Effector memory CD8-positive, alpha-beta T cell (primary cell): ENCODE measurements at places on chromosomes 12 and 14.

GRCh38 chr12:44127966-44128710 lies 292.3 kb downstream of the TMEM117 start:
- no peak for DNase-seq
- no peak overlapping the region for H3K27ac ChIP-seq
- H3K4me3 ChIP-seq: no peak overlapping the region
- no peaks in the 10 kb centered on the region for H3K27me3 ChIP-seq
- no peaks in the 10 kb centered on the region for H3K36me3 ChIP-seq
- H3K4me1 ChIP-seq: peaks cover 6% of the 10 kb centered on the region

GRCh38 chr14:104115131-104115600 lies 23.2 kb upstream of the KIF26A start:
- H3K27ac ChIP-seq: no peak overlapping the region
- H3K27me3 ChIP-seq: peaks cover 50% of the 10 kb centered on the region
- DNase-seq: no peak
- peak overlapping the region; percentile 58 for H3K4me3 ChIP-seq
- no peaks in the 10 kb centered on the region for H3K36me3 ChIP-seq

GRCh38 chr12:31736472-31736871 lies 7.7 kb upstream of the AMN1 start:
- peaks cover 14% of the 10 kb centered on the region for H3K4me1 ChIP-seq
- DNase-seq: no peak
- no peak overlapping the region for H3K4me3 ChIP-seq
- H3K36me3 ChIP-seq: peaks cover 9% of the 10 kb centered on the region
- H3K27ac ChIP-seq: no peak overlapping the region
- H3K27me3 ChIP-seq: no peaks in the 10 kb centered on the region

DNA sequence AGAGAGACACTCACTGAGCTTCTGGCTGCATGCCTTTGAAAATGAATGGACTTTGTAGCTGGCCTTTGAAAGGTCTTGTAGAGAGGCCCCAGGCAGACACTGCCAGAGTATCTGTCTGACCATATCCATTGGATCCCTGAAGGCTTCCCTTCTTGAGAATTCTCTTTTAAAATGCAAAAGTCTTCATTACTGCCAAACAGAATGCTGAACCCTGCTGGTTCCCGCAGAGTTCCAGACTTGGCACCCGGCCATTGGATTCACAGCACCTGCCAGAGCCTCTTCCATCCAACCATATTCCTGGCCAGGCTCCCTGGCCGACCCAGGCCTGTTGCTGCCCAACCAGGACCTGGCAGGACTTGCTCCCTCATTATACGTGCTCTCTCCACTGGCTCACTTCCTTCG lies 182.5 kb downstream of the GXYLT1 start:
- no peak overlapping the region for H3K4me3 ChIP-seq
- peaks cover 10% of the 10 kb centered on the region for H3K27me3 ChIP-seq
- no peak for DNase-seq

GRCh38 chr12:66594688-66595087 lies 84.2 kb downstream of the GRIP1 start:
- no peak overlapping the region for H3K27ac ChIP-seq
- H3K36me3 ChIP-seq: no peaks in the 10 kb centered on the region
- peaks cover 11% of the 10 kb centered on the region for H3K27me3 ChIP-seq
- no peaks in the 10 kb centered on the region for H3K4me1 ChIP-seq
- DNase-seq: no peak
- H3K4me3 ChIP-seq: no peak overlapping the region

- no peaks in the 10 kb centered on the region for H3K4me1 ChIP-seq
- no peaks in the 10 kb centered on the region for H3K36me3 ChIP-seq
- H3K27ac ChIP-seq: no peak overlapping the region
- H3K27me3 ChIP-seq: no peaks in the 10 kb centered on the region
- no peak for DNase-seq
- no peak overlapping the region for H3K4me3 ChIP-seq
These were observed 696.6 kb downstream of the DIO2 start for GRCh38 chr14:79514700-79515099.

- no peak overlapping the region for H3K4me3 ChIP-seq
- H3K4me1 ChIP-seq: no peaks in the 10 kb centered on the region
- no peak overlapping the region for H3K27ac ChIP-seq
- DNase-seq: no peak
These were observed 849.8 kb downstream of the TMTC2 start for GRCh38 chr12:83536496-83536895.

- H3K4me3 ChIP-seq: no peak overlapping the region
- no peaks in the 10 kb centered on the region for H3K36me3 ChIP-seq
- no peak for DNase-seq
These were observed 17.5 kb downstream of the SLC6A12 start for GRCh38 chr12:196436-196835.

GRCh38 chr12:116142936-116143898 lies 134.3 kb downstream of the MED13L start:
- H3K4me3 ChIP-seq: peak overlapping the region; percentile 19
- H3K36me3 ChIP-seq: no peaks in the 10 kb centered on the region
- no peak for DNase-seq
- H3K4me1 ChIP-seq: peaks cover 34% of the 10 kb centered on the region
- H3K27ac ChIP-seq: peak overlapping the region; percentile 81

- no peaks in the 10 kb centered on the region for H3K27me3 ChIP-seq
- no peak overlapping the region for H3K4me3 ChIP-seq
- H3K27ac ChIP-seq: peak overlapping the region; percentile 57
- DNase-seq: no peak
These were observed 28.4 kb downstream of the RAD9B start for GRCh38 chr12:110530511-110530910.

GRCh38 chr12:70686299-70686698 lies 49.1 kb upstream of the PTPRB start:
- no peak overlapping the region for H3K4me3 ChIP-seq
- H3K27ac ChIP-seq: no peak overlapping the region
- DNase-seq: no peak
- peaks cover 7% of the 10 kb centered on the region for H3K27me3 ChIP-seq
- H3K4me1 ChIP-seq: no peaks in the 10 kb centered on the region

DNA sequence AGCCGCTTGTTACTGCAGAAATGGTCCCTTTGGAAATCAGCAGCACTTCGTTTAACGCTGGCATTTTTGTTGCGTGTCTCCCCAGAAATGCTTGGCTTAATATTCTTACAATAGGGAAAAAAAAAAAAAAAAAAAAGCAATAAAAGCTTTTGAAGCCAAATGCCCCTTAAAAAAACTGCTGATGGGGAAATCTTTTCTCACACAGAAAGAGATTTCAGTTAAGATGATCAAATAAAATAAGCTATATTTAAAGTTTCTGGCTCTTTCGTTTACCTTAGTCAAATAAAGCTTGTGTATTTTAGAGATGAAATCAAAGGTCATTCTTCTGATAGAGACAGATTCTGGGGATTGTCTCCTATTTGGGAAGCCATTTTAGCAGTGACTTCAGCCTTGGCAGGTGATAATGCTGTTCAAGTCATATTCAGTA lies 52.4 kb upstream of the FRS2 start:
- no peak for DNase-seq
- no peaks in the 10 kb centered on the region for H3K27me3 ChIP-seq
- no peak overlapping the region for H3K4me3 ChIP-seq
- no peak overlapping the region for H3K27ac ChIP-seq

DNA sequence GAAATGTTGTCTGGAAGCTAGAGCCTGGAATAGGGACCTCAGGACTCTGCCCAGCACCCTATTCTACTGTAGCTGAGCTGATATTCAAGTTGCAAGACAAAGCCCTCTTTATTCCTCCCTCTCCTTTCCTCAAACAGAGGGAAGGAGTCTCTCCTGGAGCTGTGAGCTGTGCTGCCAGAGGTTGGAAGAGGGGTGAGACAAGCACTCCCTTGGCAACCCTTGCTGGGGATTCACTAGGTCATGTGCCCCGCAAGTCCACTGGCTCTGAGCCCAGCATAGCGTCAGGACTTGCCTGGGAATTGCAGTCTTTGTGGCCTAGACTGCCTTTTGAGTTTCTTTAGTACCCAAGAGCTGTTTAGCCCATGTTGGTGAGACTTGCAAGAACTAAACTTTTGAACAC lies 11.4 kb upstream of the ASCL1 start:
- peaks cover 29% of the 10 kb centered on the region for H3K27me3 ChIP-seq
- H3K4me1 ChIP-seq: no peaks in the 10 kb centered on the region
- H3K27ac ChIP-seq: no peak overlapping the region
- DNase-seq: no peak

- no peaks in the 10 kb centered on the region for H3K27me3 ChIP-seq
- DNase-seq: no peak
- H3K4me1 ChIP-seq: peaks cover 25% of the 10 kb centered on the region
These were observed 1.1 kb downstream of the ANO6 start for GRCh38 chr12:45216983-45217485.

GRCh38 chr12:124474709-124475108 lies 92.7 kb downstream of the NCOR2 start:
- no peak overlapping the region for H3K27ac ChIP-seq
- H3K27me3 ChIP-seq: no peaks in the 10 kb centered on the region
- H3K4me1 ChIP-seq: peaks cover 13% of the 10 kb centered on the region
- no peak overlapping the region for H3K4me3 ChIP-seq
- no peak for DNase-seq
- H3K36me3 ChIP-seq: peaks cover 10% of the 10 kb centered on the region

DNA sequence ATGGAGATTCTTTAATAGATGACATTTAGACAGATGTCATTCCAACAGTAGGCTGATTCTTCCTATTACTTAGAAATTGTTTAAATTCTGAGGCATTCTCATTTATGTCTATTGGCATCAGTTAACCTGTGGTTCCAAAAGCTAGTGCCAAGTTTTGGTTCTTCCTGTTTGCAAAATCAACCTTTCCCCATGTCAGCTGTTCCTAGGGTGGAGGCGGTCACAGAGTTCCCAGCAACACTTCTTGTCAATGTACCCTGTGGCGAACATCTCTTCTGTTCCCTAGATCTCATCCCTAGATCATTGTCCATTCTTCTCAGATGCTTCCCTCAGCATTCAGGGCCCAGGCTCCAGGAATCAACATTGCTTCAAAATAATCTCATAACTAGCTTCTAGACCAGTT lies 140.9 kb downstream of the PHLDA1 start:
- no peak overlapping the region for H3K27ac ChIP-seq
- peaks cover 7% of the 10 kb centered on the region for H3K27me3 ChIP-seq
- no peaks in the 10 kb centered on the region for H3K36me3 ChIP-seq
- no peak for DNase-seq
- no peaks in the 10 kb centered on the region for H3K4me1 ChIP-seq

GRCh38 chr14:73133795-73134194 lies 2.5 kb upstream of the PSEN1 start:
- DNase-seq: no peak
- no peak overlapping the region for H3K27ac ChIP-seq
- H3K4me1 ChIP-seq: peaks cover 14% of the 10 kb centered on the region
- H3K36me3 ChIP-seq: peaks cover 13% of the 10 kb centered on the region
- no peak overlapping the region for H3K4me3 ChIP-seq

- no peak overlapping the region for H3K4me3 ChIP-seq
- no peaks in the 10 kb centered on the region for H3K4me1 ChIP-seq
- no peak for DNase-seq
- H3K27me3 ChIP-seq: peaks cover 21% of the 10 kb centered on the region
- no peaks in the 10 kb centered on the region for H3K36me3 ChIP-seq
These were observed 9.5 kb downstream of the MYRFL start for GRCh38 chr12:69834576-69834975.

DNA sequence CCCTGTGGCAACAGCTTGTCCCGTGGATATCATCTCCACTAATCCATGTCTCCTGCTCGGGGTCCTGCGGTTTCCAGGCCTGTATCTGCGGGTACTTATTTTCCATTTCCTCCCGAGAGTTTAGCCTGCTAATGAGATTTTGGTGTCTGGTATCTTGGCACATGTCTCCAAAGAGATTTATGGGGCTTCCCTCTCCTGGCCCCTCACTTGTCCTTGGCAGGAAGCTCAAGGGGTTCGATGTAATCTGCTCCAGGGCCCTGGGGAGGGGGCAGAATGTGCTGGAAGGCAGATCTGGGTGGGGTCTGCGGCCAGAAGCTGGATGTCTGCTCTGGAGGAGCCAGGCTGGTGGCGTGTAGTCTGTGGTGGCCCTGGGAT lies 85.7 kb downstream of the KIF26A start:
- no peak overlapping the region for H3K27ac ChIP-seq
- H3K4me3 ChIP-seq: no peak overlapping the region
- H3K36me3 ChIP-seq: no peaks in the 10 kb centered on the region
- peaks cover 11% of the 10 kb centered on the region for H3K4me1 ChIP-seq
- H3K27me3 ChIP-seq: peaks cover 56% of the 10 kb centered on the region

DNA sequence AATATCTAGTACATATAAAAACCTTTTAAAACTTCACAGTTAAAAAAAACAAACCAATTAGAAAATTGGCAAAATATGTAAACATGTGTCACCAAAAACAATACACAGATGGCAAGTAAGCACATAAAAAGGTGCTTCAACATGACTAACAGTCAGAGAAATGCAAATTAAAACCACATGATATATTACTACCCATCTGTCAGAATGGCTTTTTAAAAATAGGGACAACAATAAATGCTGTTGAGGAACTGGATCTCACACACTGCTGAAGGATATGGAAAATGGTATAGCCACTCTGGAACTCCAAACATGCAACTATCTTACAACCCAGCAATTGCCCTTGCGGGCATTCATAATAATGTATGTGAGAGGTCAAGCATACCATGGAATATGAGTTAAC lies 1153.6 kb downstream of the FLRT2 start:
- H3K27ac ChIP-seq: no peak overlapping the region
- no peaks in the 10 kb centered on the region for H3K27me3 ChIP-seq
- DNase-seq: no peak
- H3K4me1 ChIP-seq: no peaks in the 10 kb centered on the region

- H3K27ac ChIP-seq: no peak overlapping the region
- no peaks in the 10 kb centered on the region for H3K27me3 ChIP-seq
- no peaks in the 10 kb centered on the region for H3K36me3 ChIP-seq
- no peaks in the 10 kb centered on the region for H3K4me1 ChIP-seq
- DNase-seq: no peak
These were observed 8.7 kb upstream of the ZNF740 start for GRCh38 chr12:53171725-53172329.

DNA sequence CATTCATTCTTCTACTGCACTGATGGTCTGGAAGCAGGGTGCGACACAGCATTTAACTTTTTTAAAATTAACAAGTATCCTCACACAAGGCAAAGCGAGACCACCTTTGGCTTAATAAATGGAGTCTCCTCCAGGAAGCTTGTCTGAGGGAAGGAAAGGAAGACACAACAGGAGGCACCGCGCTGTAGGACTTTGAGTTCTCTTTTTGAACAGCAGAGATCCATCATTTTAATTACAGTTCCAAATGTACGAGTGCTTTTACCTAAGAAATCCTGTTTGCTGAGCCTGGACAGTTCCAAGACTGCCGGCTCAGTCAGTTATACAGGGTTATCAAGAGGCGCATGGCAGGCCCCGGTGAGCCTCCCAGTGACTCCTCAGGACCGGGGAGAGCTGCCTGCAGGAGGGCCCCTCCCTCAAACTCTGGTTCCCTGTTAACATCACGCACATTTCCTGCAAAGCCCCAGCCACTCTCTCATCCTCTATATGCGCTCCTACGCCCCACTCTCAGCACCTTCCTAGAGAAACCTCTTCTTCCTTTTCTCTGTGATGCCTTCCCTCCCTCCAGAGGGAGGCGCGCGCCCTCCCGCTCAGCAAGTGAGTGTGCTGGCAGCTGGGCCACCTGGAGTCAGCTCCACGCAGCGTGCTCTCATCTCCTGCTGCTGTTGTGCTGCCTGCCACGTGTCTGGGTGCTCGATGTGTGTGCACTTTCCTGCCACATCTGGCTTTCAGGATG lies 46.1 kb downstream of the STX2 start:
- H3K36me3 ChIP-seq: peaks cover 42% of the 10 kb centered on the region
- peak overlapping the region; percentile 80 for H3K27ac ChIP-seq
- peaks cover 12% of the 10 kb centered on the region for H3K4me1 ChIP-seq
- DNase-seq: no peak

GRCh38 chr12:14937689-14938088 lies 648 bp downstream of the ERP27 start:
- H3K27ac ChIP-seq: peak overlapping the region; percentile 86
- peaks cover 73% of the 10 kb centered on the region for H3K36me3 ChIP-seq
- H3K27me3 ChIP-seq: no peaks in the 10 kb centered on the region
- DNase-seq: no peak
- H3K4me3 ChIP-seq: no peak overlapping the region
